Activated CD8-positive, alpha-beta memory T cell treated with anti-CD3 and anti-CD28 coated beads for 4 hours (primary cell): ENCODE measurements at places on chromosomes 5 and 9.

DNA sequence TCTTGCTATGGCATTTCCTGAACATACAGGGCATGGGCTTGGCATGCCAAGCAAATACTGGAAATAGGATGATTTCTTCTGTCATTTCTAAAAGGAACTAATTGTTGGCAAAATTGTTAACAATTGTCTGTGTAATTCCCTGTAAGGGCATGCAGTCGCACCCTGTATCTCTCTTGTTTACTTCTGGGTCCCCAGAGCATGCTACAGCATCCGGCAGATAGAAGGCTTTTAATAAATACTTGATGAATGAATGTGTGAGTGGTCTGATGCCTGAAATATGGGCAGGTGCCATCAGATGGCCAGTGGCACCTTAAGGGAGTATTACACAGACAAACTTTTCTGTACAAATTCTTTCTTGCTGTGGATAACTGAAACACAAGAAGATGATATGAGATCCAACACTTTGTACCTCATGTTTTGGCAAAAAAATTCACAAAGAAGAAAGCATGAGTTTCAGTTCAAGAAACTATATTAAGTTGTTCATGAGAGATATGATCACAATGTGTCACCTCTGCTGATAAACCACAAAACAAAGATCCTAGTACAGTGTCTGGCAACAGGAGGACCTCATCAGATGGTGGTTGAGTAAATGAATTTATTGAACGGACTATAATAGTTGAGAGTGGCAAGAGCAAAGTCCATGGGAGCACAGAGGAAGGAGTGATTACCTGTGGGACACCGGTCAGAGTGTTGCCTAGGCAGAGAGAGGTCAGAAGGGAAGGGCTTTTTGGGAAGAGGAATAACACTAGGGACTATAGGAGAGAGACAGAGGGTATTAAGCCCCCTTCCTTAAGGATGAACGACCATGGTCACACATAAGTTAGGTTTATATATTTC lies 194.2 kb downstream of the ATP10B start:
- no peak for DNase-seq

- no peak for DNase-seq
Observed at GRCh38 chr9:90107726-90108655, 503.2 kb downstream of the GADD45G start.

DNA sequence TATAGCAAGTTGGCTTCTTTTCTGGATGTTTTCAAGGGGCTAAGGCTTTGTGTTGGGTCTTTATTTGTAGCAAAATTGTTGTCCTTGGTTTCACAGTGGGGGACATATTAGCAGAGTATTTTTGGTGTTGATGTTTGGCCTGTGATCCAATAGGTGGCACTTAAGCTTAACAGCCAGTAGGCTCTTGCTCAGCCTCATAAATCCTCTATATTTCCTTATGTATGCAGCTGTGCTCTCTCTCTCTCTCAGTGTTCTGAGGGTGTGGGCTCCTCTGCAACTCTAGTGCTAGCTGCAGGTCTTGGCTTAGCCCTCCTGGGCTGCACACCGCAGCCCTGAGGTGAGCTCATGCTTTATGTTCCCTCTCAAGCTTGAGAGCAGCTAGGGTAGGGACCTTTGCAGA lies 195.0 kb upstream of the GHR start:
- no peak for DNase-seq

GRCh38 chr5:6412811-6413210 lies 34.5 kb upstream of the MED10 start:
- no peak for DNase-seq

GRCh38 chr9:93577078-93577974 lies 942 bp downstream of the PHF2 start:
- DNase-seq, result no peak

GRCh38 chr5:150152636-150153462 lies 2.8 kb downstream of the PDGFRB start:
- no peak for DNase-seq

DNA sequence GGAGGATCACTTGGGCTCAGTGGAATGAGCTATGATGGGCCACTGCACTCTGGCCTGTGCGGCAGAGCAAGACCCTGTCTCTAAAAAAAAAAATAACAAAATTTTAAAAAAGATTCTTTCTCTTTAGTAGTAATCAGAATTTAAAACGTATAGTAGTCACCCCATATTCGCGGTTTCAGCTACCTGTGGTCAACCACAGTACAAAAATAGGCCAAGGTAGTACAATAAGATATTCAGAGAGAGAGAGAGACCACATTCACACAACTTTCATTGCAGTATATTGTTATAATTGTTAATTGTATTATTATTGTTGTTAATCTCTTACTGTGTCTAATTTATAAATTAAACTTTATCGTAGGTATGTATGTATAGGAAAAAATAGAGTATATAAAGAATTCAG lies 18.7 kb downstream of the INIP start:
- DNase-seq, result no peak

GRCh38 chr5:178341091-178341850 lies 108.7 kb upstream of the PHYKPL start:
- DNase-seq, result no peak

GRCh38 chr5:172835290-172835993 lies 1.4 kb downstream of the ERGIC1 start:
- no peak for DNase-seq

GRCh38 chr5:36691696-36692371 lies 85.4 kb downstream of the SLC1A3 start:
- no peak for DNase-seq

- no peak for DNase-seq
Observed at GRCh38 chr5:136020001-136020382, 8.8 kb upstream of the TGFBI start.

DNA sequence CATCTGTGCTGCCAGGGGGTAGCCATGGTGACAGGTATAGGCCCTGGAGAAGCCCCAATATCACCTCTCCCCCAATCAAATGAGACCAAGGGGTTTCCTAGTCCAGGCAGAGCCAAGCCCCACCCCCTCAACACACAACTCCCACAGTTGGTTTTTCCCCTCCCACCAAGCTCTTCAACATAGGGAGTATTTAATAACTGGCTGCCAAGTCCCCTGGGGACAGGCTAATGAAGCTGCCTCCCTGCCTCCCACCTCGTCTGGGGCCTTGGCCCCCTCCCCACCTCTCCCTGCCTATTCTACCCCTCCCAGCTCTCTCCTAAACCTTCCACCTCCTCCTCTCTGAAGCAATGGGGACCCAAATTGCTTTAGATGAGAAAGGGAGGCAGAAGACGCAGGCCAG lies 23.4 kb downstream of the CPLX2 start:
- DNase-seq, result no peak

DNA sequence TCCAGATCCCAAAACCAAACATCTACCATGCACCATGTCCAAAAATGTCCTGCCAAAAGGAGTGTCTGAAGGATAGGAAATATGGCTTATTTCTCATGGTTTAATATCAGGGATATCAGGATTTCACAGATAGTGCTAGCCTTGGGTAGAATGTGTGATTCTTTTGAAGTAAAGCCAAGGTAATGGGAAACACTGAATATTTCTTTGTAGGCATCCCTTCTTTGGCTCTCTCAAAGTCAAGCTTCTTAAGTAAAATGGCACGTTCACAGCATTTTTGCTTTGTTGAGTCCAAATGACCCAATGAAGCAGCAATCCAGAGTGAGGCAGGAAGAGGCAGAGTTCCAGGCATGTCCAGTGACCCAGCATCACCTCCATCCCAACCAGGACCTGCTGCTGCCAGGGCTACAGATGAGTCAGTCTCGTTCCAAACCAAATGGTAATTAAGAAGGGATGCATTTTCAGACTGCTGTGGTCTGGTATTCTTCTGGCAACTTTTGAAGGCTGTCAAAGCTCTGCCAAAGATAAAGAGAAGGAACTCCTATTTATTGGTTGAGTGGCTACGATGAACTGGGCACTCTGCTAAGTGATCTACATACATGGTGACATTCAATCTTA lies 678.8 kb upstream of the KLF4 start:
- DNase-seq, result no peak

GRCh38 chr5:119954106-119954505 lies 324.7 kb downstream of the FAM170A start:
- DNase-seq, result no peak

DNA sequence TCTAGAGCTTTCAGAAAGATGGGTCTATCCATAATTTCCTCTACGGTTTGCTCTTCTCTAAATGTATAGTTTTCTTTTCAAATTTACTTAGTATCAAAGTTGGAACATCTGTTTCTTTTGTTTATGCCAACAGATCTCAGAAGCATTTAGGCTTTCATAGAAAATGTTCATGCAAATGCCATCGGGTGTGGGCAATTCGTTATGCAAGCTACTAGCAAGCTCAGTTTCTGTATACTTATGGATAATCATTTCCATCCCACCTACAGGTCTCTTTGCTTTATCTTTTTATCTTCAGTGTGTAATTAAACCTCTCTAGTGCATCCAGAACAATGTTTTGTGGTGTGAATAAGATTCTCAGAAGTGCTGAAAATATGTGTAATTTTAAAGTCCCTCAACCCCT lies 59.9 kb downstream of the NUDT12 start:
- no peak for DNase-seq

DNA sequence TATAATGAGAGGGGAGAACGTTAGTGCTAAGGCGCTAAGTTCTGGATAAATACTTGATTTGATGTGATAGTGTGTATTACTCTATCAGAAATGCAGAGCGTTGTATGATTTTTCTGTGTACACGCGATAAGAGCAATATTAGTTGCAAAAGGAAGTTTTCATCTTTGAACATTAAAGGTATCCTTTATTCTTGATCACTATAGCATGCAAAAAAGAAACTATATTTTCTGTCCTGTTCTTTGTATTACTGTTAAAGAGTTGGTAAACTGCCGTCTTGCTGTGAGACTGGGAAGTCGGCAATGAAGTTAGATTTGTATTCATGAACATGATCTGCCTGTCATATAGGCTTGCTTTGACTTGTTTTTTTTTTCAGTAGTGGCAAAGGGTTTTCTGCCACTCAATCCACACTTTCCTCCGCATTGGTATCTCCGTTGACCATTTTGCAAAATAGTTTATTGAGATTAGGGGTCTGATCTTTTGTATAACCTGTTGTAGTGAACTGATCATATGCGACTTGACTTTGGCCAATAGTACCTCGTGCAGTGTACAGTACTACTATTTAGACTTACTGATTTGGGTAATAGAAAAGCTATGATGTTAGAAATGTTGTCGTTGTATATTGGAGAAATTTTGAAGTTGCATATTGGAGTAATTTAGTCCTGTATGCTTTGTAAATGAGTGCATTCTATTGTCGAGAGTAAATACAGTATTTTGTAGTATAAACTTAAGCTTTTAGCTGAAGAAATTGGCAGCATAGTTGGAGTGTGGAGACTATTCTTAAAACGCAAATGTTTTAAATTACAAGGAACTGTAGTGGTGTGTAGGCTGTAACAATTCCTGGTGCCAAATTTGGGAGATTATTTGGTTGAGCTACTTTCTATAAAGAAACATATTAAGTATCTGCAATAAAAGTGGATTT lies 1.7 kb downstream of the DENND4C start:
- no peak for DNase-seq

GRCh38 chr5:35483780-35484179 lies 133.9 kb upstream of the SPEF2 start:
- no peak for DNase-seq

- no peak for DNase-seq
Observed at GRCh38 chr9:29775491-29775890, 2202.2 kb upstream of the C9orf72 start.

- no peak for DNase-seq
Observed at GRCh38 chr5:95969651-95970358, 8.2 kb upstream of the ELL2 start.

DNA sequence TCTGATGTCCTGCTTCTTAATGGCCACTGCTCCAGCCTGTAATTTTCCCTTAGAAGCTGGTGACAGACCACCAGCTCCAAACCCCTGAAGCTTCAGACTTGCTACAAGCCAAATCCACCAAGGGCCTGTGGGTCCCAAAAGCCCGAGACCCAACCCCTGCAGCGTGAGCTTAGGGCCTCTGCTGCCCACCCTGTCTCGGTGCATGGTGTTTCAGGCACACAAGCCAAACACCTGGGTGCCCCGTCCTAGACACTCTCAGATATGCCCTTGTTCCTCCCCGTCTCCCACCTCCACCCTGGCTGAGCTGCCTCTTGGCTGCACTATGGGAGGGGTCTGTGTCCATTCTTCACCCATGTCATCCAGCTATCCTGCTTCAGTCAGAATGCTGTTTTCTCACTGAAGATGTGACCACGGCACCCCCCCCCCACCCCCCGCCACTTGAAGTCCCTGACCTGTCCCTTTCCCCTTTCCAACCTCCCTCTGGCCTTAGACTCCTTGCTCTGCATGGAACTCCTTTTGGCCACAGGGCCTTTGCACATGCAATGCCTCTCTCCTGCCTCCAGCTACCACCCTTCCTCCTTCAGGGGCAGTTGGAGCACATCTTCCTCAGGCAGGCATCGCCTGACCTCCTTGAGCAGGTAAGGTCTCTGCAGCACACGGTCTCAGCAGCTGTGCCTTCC lies 55.8 kb downstream of the ZNF354C start:
- DNase-seq, result no peak

DNA sequence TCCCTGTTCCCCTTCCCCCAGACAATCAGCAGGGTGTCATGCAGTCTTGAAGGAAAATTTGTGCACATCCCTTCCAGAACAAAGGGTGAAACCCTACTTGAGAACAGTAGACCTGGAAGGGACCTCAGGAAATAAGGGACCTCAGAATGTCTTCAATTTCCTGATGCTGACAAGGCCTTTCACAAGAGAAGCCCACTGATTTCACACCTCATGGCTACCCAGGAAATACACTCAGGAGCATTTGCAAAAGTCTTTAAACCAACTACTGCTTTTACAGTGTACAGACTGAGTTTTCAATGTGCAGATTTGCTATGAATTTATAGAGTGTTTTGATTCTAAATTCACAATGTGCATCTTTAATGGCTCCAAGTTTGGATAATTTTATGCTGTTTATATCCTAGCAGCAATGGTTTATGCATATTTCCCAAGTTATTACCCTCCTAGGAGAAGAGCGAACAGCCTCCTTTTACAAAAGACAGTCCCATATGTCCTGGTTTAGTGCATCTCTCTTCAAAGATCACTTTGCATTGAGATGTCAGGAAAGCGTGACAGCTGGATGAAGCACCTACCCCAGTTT lies 74.8 kb downstream of the GALNT10 start:
- no peak for DNase-seq

- no peak for DNase-seq
Observed at GRCh38 chr5:178632285-178632684, 5.4 kb upstream of the CLK4 start.

DNA sequence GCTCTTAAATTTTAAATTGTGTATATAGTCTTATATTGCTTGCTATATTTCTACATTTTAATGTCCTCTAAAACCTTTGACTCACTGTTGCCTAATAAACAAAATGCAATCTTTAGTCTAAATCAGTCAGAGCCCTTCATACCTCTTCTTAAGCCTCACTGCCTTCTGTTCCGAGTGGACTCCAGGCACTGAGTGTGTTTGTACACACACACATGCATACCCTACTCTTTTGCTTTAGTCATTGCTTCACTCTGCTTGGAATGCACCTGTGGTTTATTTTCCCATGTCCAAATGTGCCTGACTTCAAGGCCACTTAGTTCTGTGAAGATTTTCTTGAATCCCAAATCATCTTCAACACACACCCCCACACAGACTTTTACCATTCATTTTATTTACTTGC lies 60.9 kb downstream of the SLC12A2 start:
- no peak for DNase-seq
